ENCODE measurements at places on chromosomes 12 and 14.
A peak's percentile ranks its signal among the peaks of the same experiment; 100 is the strongest.

GRCh38 chr12:48265777-48266176 is 62.7 kb upstream of the OR10AD1 start:
- DNase-seq = no peak

DNA sequence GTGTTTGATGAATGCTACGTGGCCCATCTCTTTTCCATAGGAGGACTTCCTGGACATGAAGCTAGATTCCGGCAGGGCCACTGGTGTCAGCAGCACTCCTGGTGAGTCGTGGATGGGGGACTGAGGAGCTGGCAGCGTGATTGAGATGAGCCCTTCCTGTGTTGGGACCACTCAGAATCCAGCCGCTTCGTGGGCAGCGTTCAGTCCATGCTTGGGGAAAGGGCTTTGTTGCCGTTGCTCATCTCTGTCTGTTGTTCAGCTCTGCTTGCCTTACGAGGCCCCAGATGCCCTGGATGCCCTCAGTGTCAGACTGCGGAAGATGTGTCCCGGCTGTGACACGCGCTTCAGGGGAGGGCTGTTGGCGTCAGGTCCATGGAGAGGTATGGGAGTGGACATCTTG is 127.1 kb upstream of the RTL1 start:
- DNase-seq = no peak

DNA sequence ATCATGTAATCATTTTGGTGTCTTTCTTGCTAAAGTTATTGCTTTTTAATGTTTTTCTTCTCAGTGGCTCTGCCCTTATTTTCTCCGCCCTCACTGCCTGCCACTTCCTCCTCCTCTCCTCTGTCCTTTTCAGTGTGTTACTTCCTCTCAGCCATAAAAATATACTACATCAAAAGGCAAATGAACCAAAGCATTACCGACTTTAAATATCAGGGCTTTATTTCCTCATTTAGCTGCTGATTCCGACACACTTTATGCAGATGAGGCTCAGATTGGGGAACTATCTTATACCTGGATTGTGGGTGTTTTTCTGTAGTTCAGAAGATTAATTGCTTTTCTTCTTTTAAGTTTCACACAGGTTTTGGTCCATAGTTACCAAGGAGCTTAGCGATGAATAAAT is 118.1 kb downstream of the CMAS start:
- no peak for DNase-seq

- DNase-seq = no peak
Measured at GRCh38 chr12:47979686-47980085, 16.3 kb downstream of the TMEM106C start.

GRCh38 chr12:27696293-27696652 is at the start of gene REP15:
TSS of gene REP15 (plus strand) at chr12:27696447. CDS start at chr12:27696563, 116 bp downstream.
- no peak for DNase-seq

- no peak for DNase-seq
Measured at GRCh38 chr12:10967409-10967808, 19.3 kb downstream of the TAS2R50 start.

DNA sequence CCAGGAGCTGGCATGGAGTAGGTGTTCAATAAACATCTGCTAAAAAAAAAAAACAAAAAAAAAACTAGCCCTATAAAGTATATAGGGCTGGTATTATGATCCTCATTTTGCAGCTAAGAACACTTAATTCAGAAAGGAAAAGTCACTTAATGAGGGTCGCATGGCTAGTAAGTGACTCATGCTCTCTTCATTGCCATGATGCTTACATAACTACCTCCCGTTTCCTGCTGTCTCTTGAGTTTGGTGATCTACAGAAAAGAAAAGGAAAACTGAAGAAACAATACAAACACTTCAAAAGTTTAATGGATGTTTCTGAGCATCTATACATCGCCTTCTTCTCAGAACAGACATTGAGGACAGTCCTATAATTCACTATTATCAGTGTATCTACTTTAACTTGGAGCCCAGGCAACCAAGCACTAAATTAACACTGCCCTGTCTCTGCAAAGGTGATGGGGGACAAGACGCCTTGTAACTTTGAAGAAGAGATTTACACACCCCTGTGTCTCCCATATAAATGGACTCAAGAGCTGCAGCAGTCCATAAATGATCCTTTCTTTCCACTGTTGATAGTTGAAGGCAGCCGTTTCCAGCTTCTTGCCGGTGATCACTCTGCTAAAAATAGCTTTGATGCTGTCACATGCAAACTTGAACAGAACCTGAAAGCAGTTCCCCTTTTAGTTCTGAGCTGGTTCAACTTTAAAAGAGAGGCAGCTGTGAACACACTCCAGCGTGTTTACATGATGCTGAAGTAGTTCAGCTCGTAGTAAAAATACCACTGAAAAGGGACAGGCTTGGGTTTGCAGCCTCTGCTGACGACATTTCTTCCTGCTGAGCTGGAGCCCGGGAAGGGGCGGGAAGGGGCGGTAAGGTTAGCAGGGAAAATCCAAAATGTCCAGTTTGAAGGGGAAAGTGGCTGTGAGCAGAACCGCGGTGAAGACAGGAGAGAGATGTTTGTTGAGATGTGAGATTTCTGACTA is 113.3 kb downstream of the FOXN3 start:
- peak; percentile 20 for DNase-seq

GRCh38 chr14:35879654-35880249 is 53.6 kb downstream of the BRMS1L start:
- peak; percentile 8 for DNase-seq

All from HS-27A (cell line).